Fibroblast of the aortic adventitia (primary cell): ENCODE measurements at places on chromosomes 1 and 21. TPM values are rescaled to one million over a fixed set of nuclear protein-coding genes. Genes with fewer than 3 reads are reported as not detected.
A peak's percentile ranks its signal among the peaks of the same experiment; 100 is the strongest.

Gene S100A7A
- total RNA-seq, result not detected in 2 replicates

DNA sequence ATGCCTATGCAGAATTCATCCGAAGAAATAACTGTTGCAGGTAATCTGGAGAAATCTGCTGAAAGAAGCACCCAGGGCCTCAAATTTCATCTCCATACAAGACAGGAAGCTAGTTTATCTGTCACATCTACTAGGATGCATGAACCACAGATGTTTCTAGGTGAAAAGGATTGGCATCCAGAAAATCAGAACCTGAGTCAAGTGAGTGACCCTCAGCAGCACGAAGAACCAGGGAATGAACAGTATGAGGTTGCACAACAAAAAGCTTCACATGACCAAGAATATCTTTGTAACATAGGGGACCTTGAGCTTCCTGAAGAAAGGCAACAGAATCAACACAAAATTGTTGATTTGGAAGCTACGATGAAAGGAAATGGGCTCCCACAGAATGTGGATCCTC is 24.0 kb upstream of the PLEKHM2 start:
- DNase-seq, result no peak

Gene PDZK1IP1
- total RNA-seq, result not detected in 2 replicates

GRCh38 chr1:27144920-27145661 is 9.8 kb downstream of the SLC9A1 start:
- DNase-seq, result peak; percentile 89

GRCh38 chr1:232209357-232209756 is 420.6 kb downstream of the SIPA1L2 start:
- no peak for DNase-seq

Gene LGR6
- not detected in 2 replicates for total RNA-seq

DNA sequence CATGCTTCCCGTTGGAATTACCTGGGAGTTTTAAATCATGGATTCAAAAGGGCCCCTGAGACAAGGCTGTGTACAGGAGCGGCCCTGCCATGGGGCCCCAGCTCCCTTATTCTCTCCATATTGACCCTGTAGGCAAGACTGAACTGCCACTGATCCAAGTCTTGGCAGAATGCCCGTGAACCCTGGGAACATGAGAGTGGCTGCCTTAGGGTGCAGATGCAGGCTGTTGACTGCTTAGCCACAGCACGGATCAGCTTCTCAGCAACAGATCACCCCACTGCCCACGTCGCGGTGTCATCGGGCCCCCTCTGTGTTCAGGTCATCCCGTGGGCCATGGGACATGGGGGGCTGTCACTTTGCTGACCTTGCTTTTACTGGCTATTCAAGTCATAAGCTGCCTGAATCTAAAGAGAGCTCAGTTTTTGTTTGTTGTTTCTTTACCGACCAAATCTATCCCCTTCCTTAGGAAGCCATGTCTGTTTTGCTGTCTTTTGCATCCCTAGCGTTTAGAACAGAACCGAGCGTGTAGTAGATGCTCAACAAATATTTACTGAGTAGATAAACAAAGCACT is 83.4 kb downstream of the MATN1 start:
- no peak for DNase-seq

- DNase-seq, result peak; percentile 90
These were observed at the start of gene SOX13 for GRCh38 chr1:204072931-204073836. SOX13 (plus strand) TSS chr1:204073115; CDS start chr1:204112916, 39,801 bp downstream.

- no peak for DNase-seq
These were observed 2.1 kb downstream of the TESK2 start for GRCh38 chr1:45488666-45489377.

Gene AGO1
- total RNA-seq, result 15.3 and 20.3 TPM in 2 replicates

DNA sequence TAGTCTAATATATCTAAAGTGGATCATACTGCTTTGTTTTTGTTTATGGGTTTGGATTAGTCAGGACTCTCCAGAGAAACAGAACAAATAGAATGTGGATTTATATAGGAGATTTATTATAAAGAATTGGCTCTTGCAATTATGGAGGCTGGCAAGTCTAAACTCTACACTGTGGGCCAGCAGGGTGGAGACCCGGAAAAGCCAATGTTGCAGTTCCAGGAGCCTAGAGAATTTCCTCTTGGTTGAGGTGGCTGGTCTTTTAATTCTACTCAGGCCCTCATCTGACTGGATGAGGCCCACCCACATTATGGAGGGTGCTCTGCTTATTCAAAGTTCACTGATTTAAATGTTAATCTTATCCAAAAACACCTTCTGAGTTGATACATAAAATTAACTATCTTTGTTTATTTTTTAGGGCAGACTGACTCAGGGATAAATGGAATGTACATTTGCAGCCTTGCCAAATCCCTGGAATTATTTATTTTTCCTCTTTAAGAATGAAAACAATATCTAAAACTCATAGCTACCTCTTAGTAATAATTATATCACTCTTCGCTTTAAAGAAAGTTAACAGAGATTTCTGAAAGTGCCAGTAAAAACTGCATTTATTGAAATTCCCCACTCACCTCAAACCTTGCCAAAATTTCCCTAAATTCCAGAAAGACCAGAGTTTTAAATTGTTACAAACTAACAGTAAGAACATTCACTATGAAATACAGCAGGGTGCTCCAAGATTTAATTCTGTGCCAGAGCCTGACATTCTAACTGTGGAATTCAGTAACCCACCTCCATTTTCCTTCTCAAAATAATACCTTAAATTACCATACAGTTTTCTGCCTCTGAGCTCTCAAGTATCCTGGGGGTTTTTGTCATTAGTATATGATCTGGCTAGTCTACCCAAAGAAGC is 36.6 kb upstream of the SSX2IP start:
- DNase-seq, result peak; percentile 52

Gene TMEM269
- 0.09 TPM in 1 of 2 replicates, not detected in the other for total RNA-seq

Gene RAB7B
- 4.3 and 7.4 TPM in 2 replicates for total RNA-seq

- DNase-seq, result peak; percentile 89
These were observed 1.0 kb downstream of the BTG2 start for GRCh38 chr1:203306089-203306964.

DNA sequence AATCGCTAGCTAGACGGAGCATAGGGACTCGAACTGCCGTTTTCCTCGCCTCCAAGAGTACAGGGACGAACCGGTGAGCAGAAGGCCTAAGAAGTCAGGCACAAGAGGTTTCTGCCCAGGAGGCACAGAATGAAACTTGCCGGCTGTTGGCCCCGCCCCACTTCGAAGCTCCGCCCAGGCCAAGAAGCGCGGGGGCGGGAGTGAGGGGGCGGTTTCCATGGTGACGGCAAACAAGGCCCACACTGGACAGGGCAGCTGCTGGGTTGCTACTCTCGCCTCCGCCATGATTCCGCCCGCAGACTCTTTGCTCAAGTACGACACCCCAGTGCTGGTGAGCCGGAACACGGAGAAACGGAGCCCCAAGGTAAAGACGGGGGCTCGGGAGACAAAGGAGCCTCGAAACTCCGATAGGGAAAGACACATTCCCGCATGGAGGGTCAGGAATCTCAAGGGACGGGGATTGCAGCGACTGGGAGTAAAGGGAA is at the start of gene DNALI1:
TSS of gene DNALI1 (plus strand) at position 229 of the 485 bp plus-strand sequence. CDS start at position 284, 55 bp downstream.
- DNase-seq, result peak; percentile 85

Gene GUCA2A
- total RNA-seq, result not detected in 2 replicates

DNA sequence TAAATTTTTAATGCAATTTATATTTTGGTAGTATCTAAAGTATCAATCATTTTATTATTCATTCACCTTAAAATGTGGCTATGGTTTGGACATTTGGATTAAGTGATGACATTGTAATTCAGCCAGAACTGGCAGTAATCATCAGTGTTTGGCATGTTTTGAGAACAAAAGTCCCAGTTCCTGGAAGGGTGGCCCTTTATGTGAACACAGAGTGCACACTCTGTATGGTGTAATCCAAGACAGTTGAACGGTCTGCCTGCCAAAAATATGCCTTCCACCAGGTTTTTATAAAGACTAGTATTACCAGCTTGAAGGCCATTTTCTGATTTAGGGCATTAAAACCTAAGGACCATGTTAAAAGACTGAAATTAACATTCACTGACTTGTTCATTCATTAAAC is 448.7 kb downstream of the LTN1 start:
- DNase-seq, result peak; percentile 43

GRCh38 chr1:201119206-201120197 is 7.3 kb upstream of the CACNA1S start:
- DNase-seq, result peak; percentile 19

GRCh38 chr1:156832434-156832833 is 15.8 kb upstream of the SH2D2A start:
- DNase-seq, result no peak

Gene OR2G6
- total RNA-seq, result not detected in 2 replicates

- no peak for DNase-seq
These were observed 21.9 kb upstream of the FAM3B start for GRCh38 chr21:41294548-41295231.

GRCh38 chr1:30777904-30778153 is 20.3 kb upstream of the LAPTM5 start:
- DNase-seq, result no peak

DNA sequence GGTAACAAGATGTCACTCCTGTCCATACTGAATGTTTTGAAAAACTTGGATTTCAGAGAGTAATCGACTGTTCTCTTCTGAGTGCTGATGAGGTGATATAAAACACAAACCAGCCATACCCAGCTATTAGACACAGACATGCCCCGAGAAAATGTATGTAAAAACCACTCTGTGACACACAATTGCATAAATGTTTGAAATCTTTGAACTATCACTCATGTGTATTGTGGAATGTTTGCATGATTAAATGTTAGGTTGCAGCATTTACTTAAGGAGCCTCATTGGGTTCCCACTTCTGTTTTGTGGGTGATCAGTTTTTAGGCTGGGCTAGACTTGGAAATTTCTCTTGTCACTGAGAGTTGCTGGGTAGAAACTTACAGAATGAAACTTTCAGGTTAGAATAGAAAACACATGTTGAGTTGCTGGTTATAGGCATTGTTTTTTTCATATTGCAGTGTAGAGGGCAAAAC is 270.4 kb upstream of the B3GALT2 start:
- DNase-seq, result no peak

DNA sequence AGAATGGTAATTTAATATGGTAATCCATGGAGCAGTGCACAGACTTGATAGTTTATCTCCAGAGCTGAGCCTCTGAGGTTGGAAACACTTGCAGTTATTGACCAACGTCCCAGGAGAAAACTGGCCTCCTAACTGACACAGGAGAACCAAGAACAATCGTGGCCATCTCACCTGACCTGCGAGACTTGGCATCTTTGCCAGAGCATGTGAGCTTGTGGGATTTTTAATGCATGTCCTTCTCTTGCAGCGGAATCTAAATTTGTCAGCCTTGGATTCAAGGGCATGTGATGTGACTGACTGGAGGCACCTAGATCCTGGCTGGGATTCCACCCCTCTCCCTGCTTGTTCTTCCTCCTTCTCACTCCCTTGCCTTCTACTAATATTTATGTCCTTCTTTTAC is 27.8 kb upstream of the SLC26A9 start:
- DNase-seq, result no peak

DNA sequence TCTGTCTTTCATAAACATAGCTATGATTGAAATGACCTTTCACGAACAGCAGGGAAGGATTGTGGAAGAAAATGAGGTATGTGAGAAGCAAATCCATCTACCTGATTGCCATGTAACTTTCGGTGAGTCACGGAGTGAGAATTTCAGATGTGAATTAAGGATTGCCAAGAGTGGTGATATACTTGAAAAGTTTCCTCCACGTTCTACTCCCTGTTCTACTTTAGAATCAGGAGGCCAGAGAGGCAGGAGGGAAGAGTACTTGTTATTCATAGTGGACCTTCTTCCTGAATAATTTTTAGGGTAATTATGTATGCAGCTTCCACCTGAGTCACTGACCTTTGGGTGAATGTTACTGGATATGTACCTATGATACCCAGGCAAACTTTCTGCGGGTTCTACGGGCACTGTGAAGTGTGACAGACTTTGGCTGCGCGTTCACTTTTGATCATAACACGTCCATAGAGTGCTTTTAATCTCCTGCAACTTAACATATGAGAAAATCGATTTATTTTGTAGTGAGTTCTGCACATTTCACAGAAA is 2.6 kb upstream of the KCNE1 start:
- no peak for DNase-seq

- no peak for DNase-seq
These were observed 163.2 kb upstream of the LRRC7 start for GRCh38 chr1:69404486-69404885.

GRCh38 chr1:2840036-2840809 is 38.7 kb upstream of the TTC34 start:
- DNase-seq, result no peak

DNA sequence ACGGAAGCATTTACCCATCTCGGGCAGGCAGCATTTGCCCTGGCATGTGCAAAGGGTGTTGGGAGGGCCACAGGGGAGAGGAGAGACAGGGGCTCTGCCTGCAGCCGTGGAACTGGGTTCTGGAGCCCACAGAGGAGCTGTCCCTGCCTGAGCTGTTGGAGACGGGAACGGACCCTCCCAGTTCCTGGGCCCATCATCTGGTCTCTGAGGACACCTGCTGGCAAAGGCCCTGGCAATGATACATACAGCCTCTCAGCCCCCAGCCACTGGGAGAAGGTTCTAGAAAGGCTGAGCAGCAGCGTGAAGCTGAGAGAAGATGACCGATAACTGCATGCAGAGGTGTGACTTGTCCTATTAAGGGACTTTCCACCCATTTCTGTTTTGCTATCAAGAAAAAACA is 31.4 kb downstream of the FAAP20 start:
- no peak for DNase-seq

Gene PRAMEF26
- not detected in 2 replicates for total RNA-seq

GRCh38 chr1:175376194-175376593 is 183.6 kb upstream of the KIAA0040 start:
- no peak for DNase-seq

Gene PCSK9
- total RNA-seq, result 1.1 and 2.5 TPM in 2 replicates

- no peak for DNase-seq
These were observed 22.1 kb upstream of the SLC6A9 start for GRCh38 chr1:44053394-44053793.

GRCh38 chr1:201471772-201472171 is 2.8 kb upstream of the PHLDA3 start:
- peak; percentile 92 for DNase-seq

DNA sequence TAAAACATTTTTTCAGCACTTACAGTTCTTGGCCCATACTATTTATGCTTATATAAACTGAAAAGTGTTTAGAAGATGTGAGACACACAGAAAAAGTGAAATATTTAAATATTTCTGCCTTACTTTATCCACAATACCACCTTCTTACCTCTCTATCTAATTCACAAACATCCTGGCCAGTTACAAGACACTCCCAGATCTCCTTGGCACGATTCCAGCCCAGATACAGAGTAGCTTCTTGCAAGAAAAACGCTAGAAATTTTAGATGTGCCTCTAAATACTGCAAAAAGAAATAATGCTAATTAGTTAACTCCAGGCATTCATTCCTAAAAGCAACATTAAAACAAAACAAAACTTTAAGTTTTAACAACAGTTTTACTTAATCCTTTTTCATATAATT is 68.4 kb downstream of the USP24 start:
- no peak for DNase-seq

Gene CAMK2N1
- 5.2 and 28.5 TPM in 2 replicates for total RNA-seq

DNA sequence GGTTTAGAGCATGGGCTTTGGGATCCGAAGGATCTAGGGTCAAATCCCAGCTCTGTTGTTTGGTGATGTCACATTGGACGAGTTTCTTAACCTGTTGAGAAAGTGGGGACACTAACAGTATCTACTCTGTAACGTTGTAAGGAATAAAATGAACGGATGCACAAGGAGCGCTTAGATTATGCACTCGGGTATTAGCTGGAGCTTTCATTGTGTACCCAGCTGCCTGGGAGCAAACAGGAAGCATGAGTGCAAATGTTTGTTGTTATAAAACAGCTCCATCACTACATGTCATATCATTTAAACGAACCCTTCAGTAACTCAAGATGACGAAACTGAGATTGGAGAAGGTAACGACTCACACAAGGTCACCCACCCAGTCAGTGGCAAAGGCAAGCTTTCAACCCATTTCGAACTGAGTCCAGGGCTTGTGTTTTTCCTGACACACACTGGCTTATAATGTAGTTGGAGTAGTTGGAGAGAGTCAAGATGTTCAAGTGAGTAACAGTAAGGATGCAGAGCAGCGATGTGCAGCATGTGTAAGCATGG is 16.2 kb upstream of the SLC6A17 start:
- no peak for DNase-seq

Gene TDRD10
- total RNA-seq, result not detected in 2 replicates
